ENCODE measurements at places on chromosomes 2 and 18. TPM values are rescaled to one million over a fixed set of nuclear protein-coding genes. Genes with fewer than 3 reads are reported as not detected.

TMEM247 gene
- not detected for total RNA-seq

DNA sequence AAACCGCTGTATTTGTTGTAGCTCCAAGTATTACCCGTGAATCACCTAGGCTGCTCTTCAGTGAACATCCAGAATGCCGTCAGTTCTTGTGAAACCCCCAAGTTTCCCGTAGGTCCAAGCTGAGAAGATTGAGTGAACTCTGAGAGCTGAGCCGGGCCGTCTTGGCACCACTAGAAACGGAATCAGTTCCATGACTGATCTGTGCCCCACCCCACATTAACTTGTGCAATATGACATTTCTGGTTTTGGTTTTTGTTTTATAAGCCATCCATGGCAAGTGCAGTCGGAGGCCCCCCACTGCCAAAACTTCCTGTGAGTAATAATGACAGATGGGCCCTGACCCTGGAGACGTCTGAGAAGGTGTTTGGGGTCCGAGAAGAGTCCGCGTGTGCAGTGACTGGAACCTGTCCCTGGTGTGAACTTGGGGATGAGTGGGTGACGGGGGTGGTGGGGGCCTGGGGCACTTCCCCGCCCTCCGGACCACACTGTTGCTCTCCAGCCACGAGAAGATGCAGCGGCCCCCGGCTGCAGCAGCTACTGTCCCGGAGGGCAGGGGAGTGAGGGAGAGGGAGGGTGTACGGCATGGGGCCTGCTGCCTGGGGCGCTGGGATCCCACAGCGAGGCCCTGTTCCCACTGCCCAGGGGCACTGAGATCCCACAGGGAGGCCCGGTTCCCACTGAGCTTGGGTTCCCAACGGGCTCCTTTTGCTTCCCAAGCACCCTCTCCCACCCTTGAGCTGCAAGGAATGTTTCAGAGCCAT lies 26.5 kb downstream of the NFATC1 start:
- H3K27ac ChIP-seq, result no peak overlapping the region
- H3K36me3 ChIP-seq, result peaks cover 22% of the 10 kb centered on the region
- no peak overlapping the region for H3K4me3 ChIP-seq
- H3K27me3 ChIP-seq, result no peaks in the 10 kb centered on the region
- H3K4me1 ChIP-seq, result no peaks in the 10 kb centered on the region

DNA sequence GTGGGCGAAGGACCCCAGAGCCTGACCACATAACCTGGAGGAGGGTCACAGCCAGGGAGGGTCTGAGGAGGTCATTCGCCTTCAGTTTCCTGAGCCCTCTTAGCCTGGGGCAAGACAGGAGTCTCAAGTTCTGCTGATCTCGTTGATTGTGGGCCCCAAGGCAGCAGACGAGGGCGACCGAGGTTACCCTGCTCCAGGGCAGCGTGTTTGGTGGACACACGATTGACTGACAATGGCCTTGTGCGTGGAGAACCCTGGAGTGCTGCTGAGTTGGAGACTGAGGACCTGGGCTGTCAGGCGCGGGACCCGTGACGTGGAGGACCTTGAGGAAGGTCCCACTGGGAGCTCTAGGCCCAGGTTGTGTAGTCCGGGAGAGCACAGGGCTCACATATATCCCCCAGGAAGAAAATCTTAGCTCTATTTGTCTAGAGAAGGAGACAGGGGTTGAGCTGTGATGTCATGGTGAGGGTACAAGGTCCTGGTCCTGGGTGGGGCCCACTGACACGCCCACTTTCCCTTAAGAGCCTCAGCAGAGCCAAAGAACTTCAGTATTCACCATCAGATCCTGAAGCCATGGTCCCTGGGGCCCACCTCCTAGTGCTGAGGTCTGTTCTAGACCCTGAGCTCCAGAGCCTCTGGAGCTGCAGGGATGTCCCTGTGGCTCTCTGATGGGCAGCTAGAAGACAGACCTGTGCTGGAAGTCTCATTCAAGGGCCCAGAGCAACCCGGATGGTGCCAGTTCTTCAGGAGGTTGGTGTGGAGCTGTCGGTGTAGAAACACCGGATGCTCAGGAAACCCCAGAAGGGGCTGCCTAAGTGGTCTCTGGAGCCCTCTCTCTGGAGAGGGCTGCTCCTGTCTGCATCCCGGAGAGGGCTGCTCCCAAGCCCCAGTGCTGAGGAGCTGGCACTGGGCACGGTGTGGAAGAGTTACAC lies 53.1 kb downstream of the DYSF start:
- no peak overlapping the region for H3K4me3 ChIP-seq
- no peaks in the 10 kb centered on the region for H3K27me3 ChIP-seq
- H3K27ac ChIP-seq, result no peak overlapping the region
- no peak for DNase-seq
- H3K4me1 ChIP-seq, result peaks cover 37% of the 10 kb centered on the region
- peaks cover 1% of the 10 kb centered on the region for H3K36me3 ChIP-seq

DNA sequence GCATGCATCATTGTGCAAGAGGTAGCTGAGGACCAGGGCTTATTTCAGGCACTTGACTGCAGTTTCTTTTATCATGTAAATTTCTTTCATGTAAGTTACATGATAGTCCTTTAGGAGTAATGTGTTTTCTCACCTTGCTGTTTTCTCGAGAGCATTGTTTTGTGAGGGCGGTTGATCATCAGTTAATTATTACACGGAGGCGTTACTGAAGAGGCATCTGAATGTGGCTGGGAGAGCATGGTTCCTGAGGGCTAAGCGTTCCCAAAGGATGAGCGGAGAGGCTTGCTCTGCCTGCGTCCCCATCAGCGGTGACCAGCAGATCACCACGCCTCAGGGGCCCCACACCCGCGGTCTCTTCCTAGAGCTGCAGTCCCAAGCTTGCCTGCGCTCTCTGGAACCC lies 156.1 kb upstream of the NFATC1 start:
- no peaks in the 10 kb centered on the region for H3K4me1 ChIP-seq
- H3K27ac ChIP-seq, result no peak overlapping the region
- no peaks in the 10 kb centered on the region for H3K36me3 ChIP-seq
- H3K27me3 ChIP-seq, result no peaks in the 10 kb centered on the region
- DNase-seq, result no peak

Data from endothelial cell of umbilical vein (primary cell).